ENCODE measurements at places on chromosomes 4 and X.

DNA sequence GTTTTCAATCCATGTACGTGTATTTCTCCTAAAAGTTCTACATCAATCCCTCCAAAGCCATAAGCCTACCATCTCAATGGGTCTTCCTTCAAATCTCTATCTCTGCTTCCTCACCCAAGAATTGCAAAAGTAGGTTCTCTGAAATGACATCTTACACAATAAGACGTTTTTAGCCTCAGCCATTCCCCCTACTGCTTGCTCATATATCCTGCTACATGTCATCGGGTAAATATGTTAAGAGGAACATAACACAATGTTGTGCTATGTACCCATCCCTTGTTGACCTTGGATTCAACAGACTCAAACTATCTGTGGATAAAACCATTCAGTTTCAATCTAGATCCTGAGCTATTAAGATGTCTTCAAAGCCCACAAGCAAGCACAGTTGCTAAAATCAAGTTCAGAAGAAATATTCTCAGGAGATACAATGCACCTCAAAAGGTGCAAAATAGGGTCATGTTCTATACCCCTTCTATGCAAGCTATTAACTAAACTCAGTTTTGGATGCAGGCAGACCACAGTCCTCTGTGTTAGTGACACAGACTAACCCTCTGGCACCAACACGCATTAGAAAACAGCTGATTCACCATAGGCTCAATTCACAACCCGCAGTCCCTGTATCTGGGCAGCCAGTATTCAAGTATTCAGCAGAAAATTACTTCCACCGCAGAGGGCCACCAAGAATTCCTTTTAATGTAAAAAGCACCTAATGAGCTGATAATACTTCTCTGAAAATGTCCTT, 56.8 kb downstream of the CD99L2 start:
- DNase-seq: no peak

- no peak for DNase-seq
These were observed 202.5 kb upstream of the MAB21L2 start for GRCh38 chr4:150379454-150379853.

DNA sequence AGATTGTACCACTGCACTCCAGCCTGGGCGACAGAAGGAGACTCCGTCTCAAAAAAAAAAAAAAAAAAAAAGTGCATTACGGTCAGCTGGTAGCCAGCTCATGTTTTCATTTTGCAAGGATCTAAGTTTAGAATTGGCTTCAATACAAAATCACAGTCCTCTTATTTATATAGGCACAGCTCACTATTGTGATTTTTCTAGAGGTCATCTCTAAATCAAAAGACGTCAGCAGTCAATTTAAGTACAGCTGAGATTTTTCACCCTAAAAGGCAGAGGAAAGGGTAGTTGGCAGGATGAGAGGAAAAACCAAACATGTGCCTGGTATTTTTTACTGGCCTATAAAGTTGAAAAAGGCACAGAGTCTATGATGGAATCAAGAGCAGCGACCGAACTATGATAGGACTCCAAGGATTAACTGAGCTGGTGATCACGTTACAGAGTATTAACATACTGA, 30.8 kb downstream of the ASB5 start:
- DNase-seq: no peak

DNA sequence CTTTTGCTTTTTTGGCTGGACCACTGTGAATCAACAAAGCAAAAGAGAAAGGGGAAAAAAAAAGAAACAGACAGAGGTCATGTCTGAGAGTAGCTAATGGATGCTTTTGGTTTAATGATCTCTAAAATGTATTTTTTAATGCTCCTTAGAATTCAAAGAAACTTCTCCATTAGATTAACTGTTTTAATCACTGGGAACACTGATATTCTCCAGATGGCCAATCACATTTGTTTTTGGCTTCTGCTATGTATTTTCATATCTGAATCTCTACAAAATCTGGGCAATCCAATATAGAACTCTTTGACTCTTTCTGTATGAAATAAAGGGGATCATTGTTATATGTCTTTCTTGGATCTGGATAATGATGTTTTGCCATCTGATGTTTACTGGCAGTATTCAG, 278.2 kb downstream of the ADGRL3 start:
- DNase-seq: no peak

DNA sequence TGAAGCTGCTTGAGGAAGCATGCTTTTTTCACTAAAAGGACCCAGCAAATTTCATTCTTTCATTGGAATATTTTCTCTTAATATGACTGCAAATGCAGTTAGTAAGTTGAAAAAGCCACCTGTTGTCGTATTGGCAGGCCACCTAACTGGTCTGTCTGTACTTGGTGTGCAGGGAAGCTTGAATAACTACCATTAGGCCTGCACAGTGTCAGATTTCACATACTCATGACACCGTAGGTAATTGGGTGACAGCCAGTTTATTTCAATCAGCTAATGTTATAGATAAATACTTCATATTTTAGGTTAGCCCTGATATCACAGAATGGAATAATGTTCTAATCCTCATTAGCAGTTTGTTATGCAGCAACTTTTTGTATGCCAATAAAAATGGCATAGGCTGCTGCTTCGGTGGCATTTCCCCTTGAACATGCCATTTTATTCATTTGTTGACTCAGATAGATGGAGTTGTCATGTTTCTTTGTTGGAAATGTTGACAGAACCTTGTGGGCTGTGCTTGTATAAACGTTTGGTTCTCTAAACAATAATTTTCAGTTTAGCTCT, 173.7 kb downstream of the RPA4 start:
- no peak for DNase-seq

GRCh38 chrX:112868586-112868985, 28.0 kb upstream of the AMOT start:
- DNase-seq: no peak

DNA sequence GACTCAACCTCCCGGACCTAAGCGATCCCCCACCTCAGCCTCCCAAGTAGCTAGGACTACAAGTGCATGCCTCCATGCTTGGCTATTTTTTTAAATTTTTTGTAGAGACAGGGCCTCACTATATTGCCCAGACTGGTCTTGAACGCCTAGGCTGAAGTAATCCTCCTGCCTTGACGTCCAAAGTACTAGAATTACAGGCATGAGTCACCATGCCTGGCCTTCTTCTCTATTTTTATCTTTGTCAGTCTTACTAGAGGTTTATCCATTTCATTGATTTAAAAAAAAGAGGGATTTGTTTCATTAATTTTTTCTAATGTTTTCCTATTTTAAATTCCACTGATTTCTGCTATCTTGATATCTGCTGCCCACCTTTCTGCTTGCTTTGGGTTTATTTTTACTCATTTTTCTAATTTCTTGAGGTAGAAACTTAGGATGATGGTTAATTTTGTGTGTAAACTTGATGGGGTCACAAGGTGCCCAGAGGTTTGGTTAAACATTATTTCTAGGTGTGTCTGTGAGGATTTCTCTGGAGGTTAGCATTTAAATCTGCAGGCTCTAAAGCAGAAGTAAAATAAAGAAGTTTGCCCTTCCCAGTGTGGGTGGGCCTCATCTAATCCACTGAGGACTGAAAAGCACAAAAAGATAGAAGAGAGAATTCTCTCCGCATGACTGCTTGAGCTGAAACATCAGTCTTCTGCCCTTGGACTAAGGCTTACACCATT, 116.2 kb upstream of the DCLK2 start:
- no peak for DNase-seq

DNA sequence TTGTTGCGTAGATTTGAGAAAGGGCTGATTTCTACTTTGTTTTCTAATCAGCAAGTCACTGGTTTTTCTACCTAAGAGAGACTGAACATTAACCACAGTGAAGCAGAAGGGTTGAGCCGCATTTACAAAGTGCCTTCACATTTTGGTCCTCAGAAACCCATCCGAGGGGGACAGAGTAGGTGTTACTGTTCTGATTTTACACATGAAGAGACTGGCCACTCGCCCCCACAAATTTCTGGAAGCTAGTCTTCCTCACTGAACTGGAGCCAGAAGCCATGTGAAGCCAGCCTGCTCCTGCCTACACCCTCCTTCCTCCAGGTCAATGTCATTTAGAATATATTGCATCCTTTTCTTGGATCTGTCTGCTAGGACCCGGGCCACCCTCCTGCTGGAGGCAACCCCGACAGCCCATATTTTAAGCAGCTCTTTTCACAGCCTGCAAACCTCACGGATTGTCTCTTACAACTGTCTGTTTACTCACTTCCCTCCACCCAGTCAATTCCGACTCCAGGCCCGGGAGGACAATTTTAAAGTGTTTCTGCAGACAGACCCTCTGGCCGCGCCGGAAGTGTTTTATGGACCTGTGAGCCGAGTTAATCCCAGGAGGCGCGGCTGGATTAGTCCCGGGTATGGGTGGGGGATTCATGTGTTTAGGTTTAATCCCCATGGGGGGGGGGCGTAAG, 73.2 kb upstream of the BCOR start:
- DNase-seq: peak; percentile 62

DNA sequence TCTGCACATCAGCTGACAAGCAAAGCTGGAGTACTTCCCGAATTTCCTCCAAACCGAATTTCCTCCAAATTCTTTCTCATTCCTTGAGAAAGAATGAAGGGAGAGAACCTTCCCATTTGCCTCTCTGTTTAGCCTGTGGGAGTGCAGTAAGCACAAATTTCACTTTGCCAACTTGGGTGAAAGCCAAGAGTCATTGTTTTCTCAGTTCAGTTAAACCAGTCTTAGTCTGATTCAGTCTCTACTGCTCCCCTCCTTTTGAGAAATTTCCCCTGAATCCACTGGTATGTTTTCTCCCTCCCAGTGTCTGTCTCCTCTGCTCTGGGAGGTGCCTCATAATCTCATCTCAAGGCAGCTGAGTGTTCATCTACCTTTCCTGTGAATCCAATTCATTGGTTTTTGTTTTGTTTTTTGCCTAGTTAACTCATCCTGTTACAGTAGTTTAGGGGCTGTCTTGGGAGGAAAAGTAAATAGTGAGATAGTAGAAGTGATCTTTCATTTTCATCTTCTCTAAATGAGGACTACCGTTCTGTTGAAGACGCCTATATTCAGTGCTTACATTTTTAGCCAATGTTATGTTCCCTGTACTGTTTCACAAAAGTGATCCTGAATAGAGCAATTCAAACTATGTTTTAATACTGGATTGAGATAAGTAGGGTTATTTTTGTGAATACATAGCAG, 49.0 kb downstream of the SYTL5 start:
- DNase-seq: no peak

- DNase-seq: no peak
These were observed 103.0 kb upstream of the MAML3 start for GRCh38 chr4:140256941-140257340.

- DNase-seq: no peak
These were observed 223.7 kb upstream of the FAT4 start for GRCh38 chr4:125091101-125091500.

DNA sequence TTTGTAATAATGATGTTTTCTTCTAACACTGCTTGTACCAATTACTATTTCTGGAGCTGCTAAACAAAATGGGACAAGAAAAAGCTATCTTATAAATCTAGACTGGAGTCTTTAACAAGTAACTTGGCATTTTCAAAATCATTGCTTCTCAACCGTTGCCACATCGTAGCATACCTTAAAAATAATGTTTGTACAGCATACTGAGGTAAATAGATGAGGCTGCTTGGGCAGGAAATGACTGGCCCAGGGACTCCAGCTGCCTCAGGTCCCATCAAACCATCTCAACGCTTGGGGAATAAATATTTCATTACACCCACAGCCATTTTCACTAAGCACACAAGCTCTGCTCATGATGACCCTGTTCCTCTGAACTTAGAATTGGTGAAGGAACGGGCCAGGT, 115.1 kb downstream of the SPANXA1 start:
- DNase-seq: no peak

DNA sequence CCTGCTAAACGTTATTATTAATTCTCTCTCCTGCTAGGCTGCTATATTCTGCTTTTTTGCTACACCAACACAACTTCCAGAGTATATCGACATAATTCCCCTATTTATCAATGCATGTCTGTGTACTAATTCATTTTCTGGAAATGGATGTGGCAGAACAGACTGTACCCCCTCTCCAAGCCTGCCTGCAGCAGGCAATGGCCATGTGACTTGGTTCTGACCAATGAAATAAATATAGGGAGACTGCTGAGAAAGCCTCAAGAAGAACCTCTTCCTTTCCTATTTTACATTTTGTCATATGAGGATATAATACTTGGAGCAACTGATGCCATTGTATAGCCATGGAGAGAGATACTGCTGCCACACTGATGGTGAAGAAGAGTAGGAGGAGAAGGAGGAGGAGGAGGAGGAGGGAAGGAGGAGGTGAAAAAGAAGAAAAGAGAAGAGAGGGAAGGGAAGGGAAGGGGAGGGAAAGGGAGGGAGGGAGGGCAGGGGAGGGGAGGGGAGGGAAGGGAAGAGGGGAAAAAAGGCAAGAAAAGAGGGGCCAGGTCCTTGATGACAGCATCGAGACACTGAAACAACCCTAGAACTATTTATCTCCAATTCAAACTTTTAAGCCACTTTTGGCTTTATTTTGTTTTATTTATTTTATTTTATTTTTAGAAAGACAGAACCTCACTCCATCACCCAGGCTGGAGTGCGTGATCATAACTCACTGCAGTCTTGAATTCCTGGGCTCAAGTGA, 57.0 kb upstream of the SPP1 start:
- DNase-seq: no peak

DNA sequence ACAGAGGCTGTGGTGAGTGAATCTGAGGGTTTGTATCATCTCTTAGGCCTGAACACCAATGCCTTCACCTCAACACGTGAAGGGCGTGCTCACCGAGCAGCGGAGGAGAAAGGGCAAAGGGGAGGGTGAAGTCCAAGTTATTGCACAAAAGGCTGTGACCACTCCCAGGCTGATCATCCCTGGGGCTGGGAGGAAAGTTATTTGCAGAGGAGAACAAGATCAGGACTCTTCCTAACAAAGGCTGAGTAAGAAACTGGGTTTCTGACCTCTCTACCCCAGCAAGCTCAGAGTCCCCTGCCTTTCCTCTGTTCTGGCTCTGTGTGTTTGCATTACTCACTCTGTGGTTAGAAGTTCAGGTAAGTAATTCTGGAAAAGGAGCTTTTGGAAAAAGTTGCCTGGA, 366.3 kb upstream of the CXorf51A start:
- DNase-seq: no peak

DNA sequence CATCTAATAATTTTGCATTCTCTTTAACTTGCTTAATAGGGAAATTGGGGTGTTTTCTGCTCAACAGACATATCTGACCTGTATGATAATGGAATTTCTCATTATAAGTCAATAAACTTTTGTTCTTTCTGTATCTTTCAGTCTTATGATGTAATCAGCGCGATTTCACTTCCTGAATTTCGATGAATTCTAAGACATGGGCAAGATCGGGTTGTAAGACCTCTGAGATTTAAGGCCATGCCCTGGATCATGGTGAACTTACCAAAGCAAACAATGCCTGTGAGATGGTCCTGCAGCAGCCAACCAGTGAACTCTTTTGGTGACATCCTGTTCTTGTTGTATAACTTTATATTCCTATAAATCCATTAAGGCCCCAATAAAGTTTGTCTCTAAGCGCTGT, 88.1 kb downstream of the NBDY start:
- no peak for DNase-seq
